ENCODE measurements at places on chromosomes 5 and 9.

DNA sequence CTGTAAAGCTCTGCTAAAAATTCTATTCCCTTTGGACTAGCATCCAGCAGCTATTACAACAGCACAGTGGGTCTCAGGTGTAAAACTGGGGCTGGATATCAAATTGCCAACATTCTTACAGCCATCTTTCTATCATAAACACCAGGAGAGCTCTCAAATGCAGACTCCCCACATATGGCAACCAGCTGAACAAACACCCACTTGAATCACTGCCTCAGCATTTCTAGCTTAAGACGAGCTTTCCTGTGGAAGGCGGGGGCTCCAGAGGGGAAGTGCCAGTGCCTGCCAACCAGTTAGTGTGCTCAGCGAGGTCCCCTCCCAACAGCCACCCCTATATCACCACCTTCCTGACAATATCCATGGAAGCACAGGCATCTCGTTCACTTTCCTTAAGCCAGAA, 62.2 kb downstream of the IPPK start:
- no peak for DNase-seq

DNA sequence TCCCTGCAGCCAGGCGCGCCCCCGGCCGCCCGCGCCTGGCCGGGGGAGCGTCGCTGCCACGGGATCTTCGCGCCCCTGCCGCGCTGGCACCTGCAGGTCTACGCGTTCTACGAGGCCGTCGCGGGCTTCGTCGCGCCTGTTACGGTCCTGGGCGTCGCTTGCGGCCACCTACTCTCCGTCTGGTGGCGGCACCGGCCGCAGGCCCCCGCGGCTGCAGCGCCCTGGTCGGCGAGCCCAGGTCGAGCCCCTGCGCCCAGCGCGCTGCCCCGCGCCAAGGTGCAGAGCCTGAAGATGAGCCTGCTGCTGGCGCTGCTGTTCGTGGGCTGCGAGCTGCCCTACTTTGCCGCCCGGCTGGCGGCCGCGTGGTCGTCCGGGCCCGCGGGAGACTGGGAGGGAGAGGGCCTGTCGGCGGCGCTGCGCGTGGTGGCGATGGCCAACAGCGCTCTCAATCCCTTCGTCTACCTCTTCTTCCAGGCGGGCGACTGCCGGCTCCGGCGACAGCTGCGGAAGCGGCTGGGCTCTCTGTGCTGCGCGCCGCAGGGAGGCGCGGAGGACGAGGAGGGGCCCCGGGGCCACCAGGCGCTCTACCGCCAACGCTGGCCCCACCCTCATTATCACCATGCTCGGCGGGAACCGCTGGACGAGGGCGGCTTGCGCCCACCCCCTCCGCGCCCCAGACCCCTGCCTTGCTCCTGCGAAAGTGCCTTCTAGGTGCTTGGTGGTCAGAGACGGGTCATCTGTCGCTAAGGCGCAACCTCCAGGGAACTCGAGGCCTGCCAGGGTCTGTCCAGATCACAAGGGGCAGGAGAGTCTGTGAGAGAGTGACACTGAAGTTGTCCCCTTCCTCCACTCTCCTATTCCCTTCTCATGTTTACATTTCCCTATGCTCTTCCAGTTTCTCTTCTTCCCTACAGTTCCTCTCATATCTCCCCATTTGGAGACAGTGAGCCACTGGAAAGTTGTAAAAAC, 1.3 kb downstream of the GPR150 start:
- DNase-seq, result peak; percentile 12

GRCh38 chr5:72673623-72674022, 142.8 kb upstream of the TNPO1 start:
- no peak for DNase-seq

GRCh38 chr9:33135470-33135958, 31.6 kb downstream of the B4GALT1 start:
- no peak for DNase-seq

- DNase-seq, result no peak
Measured at GRCh38 chr5:39411061-39411460, 13.7 kb downstream of the DAB2 start.

DNA sequence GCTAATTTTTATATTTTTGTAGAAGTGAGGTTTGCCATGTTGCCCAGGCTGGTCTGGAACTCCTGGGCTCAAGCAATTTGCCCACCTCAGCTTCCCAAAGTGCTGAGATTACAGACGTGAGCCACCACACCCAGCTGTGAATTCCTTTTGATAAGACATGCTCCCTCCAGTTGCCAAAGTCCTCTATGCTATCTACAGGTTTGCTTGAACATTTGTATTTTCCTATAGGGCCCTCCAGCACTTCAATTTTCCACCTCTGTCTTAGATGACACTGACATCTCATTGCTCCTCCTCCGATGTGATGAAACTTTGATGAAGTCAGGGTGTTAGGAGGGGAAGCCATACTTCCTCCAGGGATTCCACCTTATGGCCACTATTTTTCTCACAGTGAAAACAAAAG, 25.2 kb upstream of the CTSV start:
- no peak for DNase-seq

- DNase-seq, result no peak
Measured at GRCh38 chr9:113992276-113992951, 85.7 kb downstream of the AMBP start.

- no peak for DNase-seq
Measured at GRCh38 chr5:149799965-149800516, 69.9 kb downstream of the PPARGC1B start.

DNA sequence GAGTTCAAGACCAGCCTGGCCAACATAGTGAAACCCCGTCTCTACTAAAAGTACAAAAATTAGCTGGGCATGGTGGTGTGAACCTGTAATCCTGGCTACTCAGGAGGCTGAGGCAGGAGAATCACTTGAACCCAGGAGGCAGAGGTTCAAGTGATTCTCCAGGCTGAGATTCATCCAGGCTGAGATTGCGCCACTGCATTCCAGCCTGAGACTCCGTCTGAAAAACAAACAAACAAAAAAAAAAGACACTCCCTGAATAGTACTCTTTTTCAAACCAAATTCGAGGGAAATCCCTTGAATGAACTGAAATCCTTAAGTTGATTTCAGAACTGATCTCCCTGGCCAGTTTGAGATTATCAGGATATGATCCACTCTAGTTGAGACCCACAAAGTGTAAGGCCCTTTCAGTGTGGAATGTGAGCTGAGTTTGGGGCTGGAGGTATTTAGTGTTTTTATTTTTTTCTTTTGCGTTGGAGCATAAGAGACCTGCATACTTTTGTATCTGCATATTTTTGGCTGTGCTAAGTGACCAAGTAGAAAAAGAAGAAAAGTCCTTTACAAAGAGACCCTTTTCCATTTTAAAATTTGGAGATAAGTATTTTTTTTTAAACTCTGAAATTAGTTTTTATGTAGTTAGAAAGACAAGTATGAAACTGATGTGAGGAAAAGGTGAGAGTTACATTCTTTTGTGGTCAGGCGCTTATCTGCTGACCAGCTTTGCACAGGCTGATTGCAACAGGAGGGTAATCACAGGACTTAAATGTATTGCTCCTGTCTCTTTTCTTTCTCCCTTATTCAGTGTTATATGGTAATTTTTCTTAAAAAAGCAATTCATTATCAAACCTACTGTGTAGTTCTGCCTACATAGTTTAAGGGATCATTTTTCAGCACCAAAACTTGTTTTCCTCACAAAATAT, 42.9 kb downstream of the TMEFF1 start:
- no peak for DNase-seq

- no peak for DNase-seq
Measured at GRCh38 chr5:54049963-54050362, 260.4 kb downstream of the ARL15 start.

DNA sequence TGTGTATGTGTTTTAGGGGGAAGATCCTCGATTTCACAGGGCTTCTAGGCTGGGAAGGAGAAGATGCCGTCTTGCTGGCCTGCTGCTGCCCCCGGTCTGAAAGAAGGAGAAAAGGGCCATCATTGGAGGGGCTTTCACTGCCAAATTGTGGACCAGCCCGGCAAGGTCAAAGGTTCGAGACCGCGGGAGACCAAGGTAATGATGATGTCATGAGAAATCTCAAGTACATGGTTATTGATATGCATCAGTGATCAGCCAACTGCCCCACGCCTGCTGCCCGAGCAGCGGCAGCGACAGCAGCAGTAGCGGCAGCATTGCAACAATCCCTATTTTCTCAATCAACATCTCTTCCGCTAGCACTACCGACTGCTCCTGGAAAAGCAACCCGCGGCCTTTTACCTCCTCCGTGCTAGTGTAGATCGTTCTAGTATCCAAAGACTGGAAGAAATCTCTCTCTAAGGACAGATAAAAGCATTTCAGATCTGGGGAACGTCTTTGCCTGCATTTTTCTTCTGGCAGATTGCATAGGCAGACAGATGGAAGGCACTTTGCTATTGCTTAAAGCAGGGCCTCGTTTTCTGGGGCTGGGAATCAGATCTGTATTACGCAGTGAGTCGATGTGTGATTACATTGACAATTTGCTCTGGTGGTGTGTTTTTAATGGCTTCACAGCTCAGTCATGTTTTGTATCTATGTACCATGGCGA, 215.3 kb downstream of the MEF2C start:
- DNase-seq, result no peak

DNA sequence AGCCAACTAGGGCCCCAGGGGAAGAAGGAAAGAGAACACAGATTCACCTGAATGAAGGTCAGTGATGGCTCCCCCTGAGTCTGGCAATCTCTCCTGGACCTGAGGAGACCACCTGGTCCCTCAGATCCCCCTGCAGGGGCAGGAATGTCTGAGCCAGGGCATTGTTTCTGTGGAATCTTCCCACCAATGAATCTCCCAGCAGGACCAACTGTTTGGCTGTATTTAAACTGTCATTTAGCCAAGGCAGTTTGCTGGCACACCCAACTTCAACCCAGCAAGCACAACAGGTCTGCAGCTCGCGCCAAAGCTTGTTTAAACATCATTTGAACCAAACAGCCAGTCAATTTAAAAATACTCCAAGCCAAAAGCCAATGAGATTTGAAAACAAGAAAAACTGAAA, 92.6 kb downstream of the SH3TC2 start:
- no peak for DNase-seq

- no peak for DNase-seq
Measured at GRCh38 chr9:125755340-125755739, 8.2 kb downstream of the PBX3 start.

GRCh38 chr5:131316026-131316425, 52.2 kb downstream of the CDC42SE2 start:
- no peak for DNase-seq

GRCh38 chr5:72596956-72597355, 89.7 kb upstream of the ZNF366 start:
- DNase-seq, result no peak

DNA sequence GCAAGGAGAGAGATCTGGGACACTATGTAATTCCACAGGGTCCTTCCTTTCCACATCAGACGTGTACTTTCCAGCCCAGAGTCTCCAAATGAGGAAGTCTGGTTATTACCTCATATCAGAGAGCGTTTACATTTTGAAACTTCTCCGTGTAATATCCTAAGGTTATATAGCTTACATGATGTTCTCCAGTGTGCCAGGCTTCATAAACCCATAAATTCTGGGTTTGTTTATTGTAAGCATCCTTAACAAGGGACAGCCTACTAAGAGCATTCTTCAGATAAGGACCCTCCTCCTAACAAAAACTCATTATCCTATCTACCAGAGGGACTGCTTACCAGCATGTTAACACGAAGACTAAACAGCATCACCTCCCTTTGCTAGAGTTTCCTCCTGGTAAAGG, 17.9 kb downstream of the SRFBP1 start:
- DNase-seq, result no peak

- DNase-seq, result no peak
Measured at GRCh38 chr5:57805732-57806131, 323.1 kb upstream of the ACTBL2 start.

GRCh38 chr9:13508086-13508485, 228.6 kb upstream of the MPDZ start:
- no peak for DNase-seq

GRCh38 chr5:2005101-2006041, 122.6 kb upstream of the IRX4 start:
- DNase-seq, result no peak

GRCh38 chr5:10384483-10384882, 31.0 kb downstream of the MARCHF6 start:
- no peak for DNase-seq

GRCh38 chr5:96434201-96434645, 1.2 kb upstream of the PCSK1 start:
- peak; percentile 8 for DNase-seq

DNA sequence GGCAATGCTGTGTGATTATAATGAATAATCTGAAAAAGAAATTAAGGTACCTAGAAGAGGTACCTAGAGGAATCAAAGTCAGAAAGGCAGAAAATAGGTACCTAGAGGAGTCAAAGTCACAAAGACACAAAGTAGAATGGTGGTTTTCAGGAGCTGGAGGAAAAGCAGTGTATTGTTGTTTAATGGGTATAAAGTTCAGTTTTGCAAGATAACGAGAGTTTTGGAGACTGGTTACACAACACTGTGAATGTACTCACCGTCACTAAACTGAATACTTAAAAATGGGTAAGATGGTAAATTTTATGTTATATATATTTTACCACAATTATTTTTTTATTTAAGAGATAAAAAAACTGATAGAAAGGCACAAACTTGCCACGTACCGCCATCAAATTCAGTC, 57.0 kb downstream of the FBXL17 start:
- DNase-seq, result no peak

GRCh38 chr5:74166064-74166463, 474.5 kb downstream of the ENC1 start:
- DNase-seq, result no peak

GRCh38 chr5:113000466-113000865, 23.9 kb downstream of the DCP2 start:
- DNase-seq, result no peak

- DNase-seq, result no peak
Measured at GRCh38 chr5:172616730-172617129, 24.3 kb upstream of the NEURL1B start.

GRCh38 chr9:85897848-85898247, 43.1 kb upstream of the NAA35 start:
- no peak for DNase-seq

GRCh38 chr5:123227216-123227615, 138.2 kb downstream of the PRDM6 start:
- DNase-seq, result no peak

- no peak for DNase-seq
Measured at GRCh38 chr5:146084376-146084775, 21.0 kb downstream of the PLAC8L1 start.

GRCh38 chr5:96997265-96997859, 61.5 kb downstream of the LNPEP start:
- no peak for DNase-seq

DNA sequence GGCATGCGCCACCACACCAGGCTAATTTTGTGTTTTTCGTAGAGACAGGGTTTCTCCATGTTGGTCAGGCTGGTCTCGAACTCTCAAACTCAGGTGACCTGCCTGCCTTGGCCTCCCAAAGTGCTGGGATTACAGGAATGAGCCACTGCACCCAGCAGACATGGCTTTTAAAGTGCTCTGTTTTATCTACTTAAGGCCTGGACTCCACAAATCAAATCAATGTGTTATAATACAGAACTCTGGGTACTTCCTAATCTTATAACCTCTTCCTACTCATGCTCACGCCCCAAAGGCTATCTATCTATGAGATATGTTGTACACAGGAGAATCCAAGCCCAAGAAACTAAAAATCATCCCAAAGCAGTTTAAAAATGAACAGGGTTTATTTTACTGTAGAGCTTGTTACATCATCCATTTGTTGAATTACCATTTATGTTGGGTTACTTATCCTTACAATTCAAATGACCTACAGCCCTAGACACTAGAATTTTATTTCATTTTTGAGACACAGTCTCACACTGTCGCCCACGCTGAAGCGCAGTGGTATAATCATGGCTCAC, 155.1 kb downstream of the EFNA5 start:
- DNase-seq, result no peak

- DNase-seq, result no peak
Measured at GRCh38 chr5:60510049-60510448, 189.9 kb downstream of the DEPDC1B start.
